ENCODE measurements at places on chromosomes 5 and 9.
A peak's percentile ranks its signal among the peaks of the same experiment; 100 is the strongest.

DNA sequence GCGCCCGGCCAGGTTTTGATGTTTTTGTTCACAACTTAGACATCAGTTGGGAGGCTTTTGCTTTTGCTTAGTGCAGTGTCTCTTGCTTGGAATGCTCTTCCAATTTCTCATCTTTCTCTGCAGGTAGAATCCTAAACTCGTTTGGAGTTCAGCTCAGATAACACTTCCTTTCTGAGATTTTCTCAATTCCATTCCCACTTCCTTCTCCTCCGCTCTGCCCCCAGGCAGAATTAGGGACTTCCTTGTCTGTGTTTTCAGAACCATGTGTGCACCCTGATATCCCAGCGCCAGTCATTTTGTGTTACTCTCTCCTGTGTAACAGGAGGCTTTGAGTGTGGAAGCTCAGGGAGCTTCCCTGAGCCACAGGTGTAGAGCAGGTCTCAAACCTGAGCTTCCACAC lies 171.0 kb downstream of the INSYN2B start:
- DNase-seq: no peak

DNA sequence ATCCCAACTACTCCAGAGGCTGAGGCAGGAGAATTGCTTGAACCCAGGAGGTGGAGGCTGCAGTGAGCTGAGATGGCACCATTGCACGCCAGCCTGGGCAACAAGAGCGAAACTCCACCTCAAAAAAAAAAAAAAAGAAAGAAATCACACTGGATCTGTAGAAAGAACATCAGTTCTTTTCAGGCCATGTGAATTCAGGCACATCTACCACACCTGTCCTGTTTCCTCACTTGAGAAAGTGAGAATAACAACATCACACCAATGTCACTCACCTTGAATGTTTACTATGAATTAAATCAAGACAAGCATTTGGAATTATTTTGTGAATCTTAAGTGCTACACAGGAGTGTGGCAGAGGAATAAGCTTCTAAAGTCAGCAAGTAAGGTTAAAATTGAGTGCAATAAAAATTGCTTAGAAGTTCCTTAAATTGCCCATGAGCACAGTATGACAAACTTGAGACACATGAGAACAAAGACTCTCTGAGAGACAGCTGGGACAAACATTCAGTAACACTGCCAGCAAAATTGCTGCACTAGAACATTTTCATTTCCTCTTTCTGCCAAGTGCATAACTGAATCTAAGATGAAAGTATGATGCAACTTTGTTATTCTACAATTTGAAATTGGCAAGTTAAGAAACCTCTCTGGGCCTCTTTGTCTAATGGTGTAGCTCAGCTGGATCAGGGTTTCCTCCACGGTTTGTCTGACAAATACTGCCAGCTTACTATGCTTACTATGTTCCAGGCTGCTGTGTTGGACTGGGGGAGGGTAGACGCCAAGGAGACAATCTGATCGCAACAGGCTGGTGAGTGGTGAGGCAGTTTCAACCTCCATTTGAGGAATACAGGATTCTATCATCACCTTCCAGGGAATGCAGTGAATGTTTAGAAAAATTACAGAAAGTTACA lies 1.9 kb upstream of the RIC1 start:
- DNase-seq: peak; percentile 25

- DNase-seq: no peak
Observed at GRCh38 chr5:72499730-72500129, 7.5 kb downstream of the ZNF366 start.

- DNase-seq: no peak
Observed at GRCh38 chr9:36337865-36338264, 62.2 kb downstream of the RNF38 start.

DNA sequence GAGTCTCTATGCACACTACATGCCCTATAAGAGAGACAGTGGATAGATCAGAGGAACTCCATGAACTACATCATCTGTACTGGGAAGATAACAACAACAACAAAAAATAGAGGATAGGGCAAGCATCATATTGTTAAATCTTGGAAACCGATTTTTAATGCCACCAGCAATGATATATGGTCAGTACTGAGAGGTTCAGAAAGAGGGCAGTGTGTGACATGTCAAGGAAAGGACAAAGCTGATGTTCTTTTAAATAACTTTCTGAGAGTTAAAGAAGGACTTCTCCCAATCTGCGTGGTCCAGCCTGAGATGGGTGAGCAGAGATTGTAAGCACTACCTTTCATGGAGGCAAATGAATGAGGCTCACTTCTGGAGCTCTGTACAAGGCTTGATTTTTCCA lies 62.0 kb upstream of the PHF24 start:
- no peak for DNase-seq

DNA sequence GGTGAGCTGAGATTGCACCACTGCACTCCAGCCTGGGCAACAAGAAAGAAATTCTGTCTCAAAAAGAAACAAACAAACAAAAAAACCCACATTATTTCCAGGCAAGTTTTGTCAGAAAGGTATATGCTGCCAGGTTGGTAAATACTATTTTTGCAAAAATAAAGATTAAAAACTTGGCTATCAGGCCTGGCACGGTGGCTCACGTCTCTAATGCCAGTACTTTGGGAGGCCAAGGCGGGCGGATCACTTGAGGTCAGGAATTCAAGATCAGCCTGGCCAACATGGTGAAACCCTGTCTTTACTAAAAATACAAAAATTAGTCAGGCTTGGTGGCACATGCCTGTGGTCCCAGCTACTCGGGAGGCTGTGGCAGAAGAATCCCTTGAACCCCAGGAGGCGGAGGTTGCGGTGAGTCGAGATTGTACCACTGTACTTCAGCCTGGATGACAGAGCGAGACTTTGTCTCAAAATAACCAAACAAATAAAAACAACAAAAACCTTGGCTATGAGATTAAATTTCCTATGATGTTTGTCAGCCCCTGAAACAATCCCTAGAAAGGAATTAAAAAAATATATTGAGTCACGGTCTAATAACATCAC lies 22.7 kb downstream of the AGXT2 start:
- DNase-seq: no peak

DNA sequence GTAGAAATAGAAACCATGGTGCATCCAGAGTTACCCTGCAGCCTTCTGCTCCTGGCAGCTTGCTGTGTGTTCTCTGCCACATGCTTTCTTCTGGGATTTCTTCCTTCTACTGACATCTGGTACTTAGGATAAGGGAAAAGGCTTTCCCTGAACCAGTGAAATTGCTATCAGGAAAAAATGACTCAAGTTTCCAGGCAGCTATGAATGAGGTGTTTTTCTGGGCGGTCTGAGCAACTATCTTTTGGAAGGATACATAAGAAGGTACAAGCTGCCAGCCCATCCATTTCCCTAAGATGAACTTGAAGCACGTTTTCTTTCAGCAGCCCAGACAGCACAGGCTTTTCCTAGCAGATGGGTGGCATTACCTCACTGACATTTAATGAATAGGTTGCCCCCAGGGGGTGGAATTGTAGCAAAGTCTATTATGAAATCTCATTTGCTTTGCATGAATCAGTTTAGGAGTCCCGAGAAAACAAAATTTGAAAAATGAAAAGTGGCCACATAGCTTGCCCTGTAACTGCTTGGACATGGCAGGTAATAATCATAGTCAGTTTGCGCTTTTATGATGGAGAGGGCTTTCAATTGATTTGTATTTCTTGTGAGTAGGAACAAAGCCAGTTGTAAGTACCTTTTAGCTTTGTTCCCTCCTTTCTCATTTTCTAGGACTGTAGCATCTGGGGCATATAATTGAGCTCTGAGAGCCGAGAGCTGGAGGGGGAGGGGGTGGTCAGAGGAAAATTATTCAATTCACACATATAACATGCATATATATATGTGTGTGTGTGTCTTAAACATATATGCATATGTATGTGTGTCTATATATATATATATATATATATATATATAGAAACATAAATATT lies 108.5 kb downstream of the C9orf152 start:
- DNase-seq: peak; percentile 63

DNA sequence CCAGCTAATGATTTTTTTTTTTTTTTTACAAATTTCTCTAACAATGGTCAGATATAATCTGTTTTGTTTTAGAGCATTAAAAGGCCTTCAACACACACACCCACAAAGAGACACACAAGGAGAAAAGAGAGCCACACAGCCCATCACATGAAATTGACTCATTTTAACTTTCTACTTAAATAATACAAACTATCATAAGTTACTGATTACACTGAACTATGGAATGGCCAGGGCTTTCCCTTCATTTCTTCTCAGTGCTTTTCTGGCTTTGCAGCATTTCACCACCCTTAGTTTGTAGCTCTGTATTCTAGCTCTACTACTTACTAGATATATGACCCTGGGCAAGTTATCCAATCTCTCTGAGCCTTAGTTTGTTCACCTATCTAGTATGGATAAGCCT lies 13.2 kb downstream of the REEP5 start:
- DNase-seq: no peak

GRCh38 chr5:178241688-178242231 lies 9.2 kb upstream of the PHYKPL start:
- no peak for DNase-seq

DNA sequence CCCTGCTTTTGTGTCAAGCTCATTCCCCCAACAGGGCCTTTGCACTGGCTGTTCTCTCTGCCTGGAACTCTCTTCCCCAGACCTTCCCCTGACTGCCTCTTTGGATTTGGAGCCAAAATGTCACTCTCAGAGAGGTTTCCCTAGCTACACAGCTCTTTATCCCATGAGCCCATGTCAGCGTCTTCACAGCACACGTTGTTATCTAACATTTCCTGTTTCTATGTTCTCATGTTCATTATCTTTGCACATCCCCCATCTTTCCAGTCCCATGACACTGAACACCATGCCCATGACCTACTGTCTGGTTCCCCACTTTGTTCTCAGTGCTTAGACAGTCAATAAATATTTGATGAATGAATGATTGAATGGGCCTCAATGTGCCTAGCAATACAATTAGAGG lies 26.3 kb upstream of the ARSI start:
- no peak for DNase-seq

- no peak for DNase-seq
Observed at GRCh38 chr5:92567831-92568450, 1013.1 kb downstream of the NR2F1-AS1 start.

- DNase-seq: peak; percentile 64
Observed at GRCh38 chr9:74777136-74777879, 110.4 kb downstream of the TRPM6 start.

DNA sequence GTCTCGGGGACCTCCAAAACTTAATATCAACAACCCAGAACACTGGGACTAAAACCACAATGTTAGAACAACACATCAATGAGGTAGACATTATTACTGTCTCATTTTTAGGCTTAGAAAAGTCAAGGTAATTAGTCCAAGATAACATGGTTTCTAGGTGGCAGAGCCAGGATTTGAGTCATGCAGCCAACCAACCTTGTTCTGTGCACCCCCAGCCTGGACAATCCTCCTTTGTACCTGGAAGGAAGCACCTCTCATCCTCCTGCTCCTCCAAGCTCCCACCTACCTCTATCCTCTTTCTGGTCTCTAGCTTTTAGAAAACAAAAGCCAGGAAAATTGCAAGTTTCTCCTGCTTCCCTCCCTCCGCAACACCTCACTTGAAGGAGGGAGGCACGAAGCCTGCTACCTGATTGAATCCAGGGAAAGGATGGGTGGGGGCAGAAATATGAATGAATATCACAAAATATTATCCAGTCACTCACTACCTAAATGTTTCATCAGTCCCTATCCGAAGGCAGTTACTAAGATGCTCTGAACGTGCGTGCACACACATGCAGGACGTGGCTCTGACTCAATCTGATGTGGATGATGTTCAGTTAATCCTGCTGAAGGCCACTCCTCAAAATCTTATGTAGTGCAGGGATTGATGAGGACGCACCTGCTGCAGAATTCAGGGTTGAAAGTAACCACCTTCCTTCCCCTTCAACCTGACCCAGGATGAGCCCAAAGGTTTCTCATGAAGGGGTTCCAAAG lies 26.3 kb upstream of the TTC1 start:
- no peak for DNase-seq

GRCh38 chr5:2751592-2752021 lies at the start of gene IRX2:
TSS of gene IRX2 (minus strand) at chr5:2751677. CDS start at chr5:2751413, 264 bp downstream.
- DNase-seq: no peak

DNA sequence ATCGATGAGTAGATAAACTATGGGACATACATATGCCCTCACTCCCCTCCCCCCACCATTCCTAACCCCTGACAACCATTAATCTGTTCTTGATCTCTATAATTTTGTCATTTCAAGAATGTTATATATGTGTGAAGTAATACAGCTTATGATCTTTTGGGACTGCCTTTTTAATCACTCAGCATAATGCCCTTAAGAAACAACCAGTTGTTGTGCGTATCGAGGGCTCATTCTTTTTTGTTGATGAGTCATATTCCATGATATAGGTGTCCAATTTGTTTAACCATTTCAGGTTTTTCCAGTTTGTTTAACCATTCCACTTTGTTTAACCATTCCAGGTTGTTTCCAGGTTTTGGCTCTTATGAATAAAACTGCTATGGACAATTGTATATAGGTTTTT lies 75.6 kb downstream of the ARHGEF28 start:
- no peak for DNase-seq

- DNase-seq: no peak
Observed at GRCh38 chr5:151345808-151346478, 1.4 kb downstream of the SLC36A2 start.

DNA sequence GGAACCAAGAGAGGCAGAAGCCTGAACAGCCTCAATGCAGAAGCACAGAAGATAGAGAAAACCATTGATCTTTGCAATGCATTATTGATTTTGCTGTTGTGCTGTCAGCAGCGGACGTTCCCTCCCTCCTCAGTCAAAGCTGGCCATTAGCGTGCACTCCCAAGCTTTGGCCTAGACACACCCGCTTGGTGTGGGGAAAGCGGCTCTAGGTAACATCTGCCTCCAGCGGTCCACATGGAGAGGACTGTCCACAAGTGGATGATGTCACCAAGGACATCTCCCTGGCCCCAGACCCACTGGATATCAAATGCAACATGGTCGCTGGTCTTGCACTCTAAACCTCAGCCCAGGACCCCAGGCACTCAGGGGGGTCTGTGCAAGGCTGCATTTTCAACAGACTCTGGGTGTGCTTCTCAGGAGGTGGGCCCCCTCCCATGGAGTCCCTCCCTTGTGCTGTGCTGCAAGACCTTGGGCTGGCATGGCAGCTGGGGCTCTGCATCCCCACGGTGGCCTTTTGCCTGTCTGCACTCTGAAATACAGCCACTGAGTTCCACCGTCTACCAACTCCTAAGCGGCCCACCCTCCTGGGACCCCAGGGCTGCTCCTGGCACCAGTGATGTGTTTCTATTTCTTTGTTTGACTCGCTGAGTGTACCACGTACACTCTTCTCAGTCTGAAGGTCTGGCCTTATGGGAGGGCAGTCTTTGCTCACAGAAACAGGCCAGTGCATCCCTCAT lies 1.9 kb downstream of the SEMA4D start:
- no peak for DNase-seq

GRCh38 chr9:110728058-110728457 lies 59.5 kb downstream of the MUSK start:
- DNase-seq: no peak

Measured in amniotic stem cell (primary cell).